Omental fat pad (tissue), 4 donors: ENCODE measurements at places on chromosomes 2 and 18.

- no peak for DNase-seq
Observed at GRCh38 chr2:199914372-199914958, 3.4 kb downstream of the C2orf69 start.

DNA sequence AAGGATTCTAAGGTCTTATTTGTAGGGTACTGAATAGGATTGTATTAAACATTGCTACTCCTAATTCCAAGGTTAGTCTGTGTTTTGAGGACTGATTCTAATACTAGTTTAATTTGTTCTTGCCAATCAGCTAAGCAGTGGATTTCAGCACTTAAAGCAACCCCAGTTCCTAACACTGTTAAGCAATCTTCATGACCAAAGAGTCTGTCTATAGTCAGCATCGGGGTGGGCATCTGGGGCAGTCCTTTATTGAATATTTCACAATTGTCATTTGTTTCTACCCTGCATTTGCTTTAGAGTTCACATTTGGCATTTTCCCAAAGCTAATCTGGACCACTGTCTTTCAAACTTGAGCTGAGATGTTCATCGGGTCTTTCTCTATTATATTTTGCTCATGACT is 248.0 kb upstream of the TANK start:
- DNase-seq: no peak

- no peak for DNase-seq
Observed at GRCh38 chr2:99802734-99803133, 312.9 kb upstream of the REV1 start.

DNA sequence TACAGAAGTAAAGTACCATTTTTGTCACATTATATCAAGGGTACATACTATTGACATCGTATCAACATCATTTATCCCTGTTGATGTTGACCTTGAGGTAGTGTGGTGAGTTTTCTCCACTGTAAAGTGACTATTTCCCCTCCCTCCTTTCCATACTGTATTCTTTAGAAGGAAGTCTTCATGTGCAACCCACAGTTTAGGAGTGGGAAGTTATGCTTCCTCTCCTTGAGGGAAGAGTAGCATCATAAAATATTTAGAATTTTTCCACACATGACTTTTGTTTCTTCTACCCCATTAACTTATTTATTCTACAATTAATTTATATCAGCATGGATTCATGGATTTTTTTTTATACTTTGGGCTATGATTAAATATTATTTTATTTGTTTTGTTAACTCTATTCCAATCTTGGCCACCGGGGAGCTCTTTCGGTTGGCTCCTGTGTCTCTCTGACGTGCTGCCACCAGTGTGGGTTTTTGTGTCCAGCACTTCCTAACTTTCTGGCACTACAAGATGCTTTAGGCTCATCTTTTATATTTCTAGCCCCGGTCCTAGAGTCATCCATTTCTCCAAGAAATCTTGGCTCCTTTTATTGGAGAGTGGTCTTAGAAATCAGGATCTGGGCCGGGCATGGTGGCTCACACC is 19.0 kb downstream of the AQP12B start:
- no peak for DNase-seq

GRCh38 chr18:74316257-74317170 is 875 bp downstream of the C18orf63 start:
- no peak for DNase-seq
